Liver (tissue), 10 donors: ENCODE measurements at places on chromosomes 12 and 14.
A peak's percentile ranks its signal among the peaks of the same experiment; 100 is the strongest.

DNA sequence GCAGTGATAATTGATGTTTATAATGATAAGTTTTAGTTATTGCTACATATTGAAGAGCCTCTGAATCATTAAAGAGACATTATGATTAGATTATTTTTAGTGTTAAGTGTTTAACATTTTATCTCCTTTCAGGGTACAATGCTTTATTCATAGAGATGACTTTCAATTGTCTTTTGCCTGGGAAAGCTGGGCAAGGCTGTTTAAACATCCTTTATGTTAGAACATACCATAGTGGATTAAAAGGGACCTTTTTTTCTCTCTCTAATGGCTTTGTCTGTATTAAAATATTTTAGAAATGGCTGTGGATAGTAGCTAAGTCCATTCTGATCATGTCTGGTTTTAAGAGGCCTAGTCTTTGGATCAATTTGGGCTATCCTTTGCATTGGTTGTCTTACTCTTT is 427.5 kb upstream of the MIS18BP1 start:
- H3K27ac ChIP-seq, result no peak overlapping the region
- H3K36me3 ChIP-seq, result no peaks in the 10 kb centered on the region
- no peaks in the 10 kb centered on the region for H3K27me3 ChIP-seq
- no peaks in the 10 kb centered on the region for H3K4me1 ChIP-seq
- H3K4me3 ChIP-seq, result no peak overlapping the region
- DNase-seq, result no peak

DNA sequence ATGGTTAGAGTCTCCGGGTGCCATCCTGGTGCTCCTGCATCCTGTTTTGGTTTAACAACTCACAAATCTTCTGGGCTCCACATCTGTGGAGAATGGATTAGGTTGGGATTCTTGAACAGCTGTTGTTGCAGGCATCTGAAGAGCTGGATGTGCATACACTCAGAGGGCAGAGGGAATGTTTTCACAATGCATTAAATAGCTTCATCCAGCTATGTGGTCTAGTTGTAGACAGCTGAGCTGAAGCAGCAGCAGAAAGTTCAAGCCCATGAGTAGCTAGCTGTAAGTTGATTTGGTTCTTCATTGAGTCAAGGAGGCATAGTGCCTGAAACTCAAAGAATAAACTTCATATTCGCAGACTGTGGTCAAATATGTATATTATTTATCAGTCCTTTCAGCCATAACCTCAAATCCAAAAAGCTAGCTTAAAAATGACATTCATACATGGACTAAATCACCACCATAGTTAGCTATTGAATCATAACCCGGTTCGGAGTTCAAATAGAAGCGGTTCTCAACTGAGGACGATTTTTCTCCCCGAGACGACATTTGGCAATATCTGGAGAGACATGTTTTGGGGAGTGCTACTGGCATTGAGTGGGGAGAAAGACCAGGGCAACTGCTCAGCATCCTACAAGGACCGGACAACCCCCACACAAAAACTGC is 858 bp upstream of the ANKRD13A start:
- H3K36me3 ChIP-seq, result peaks cover 4% of the 10 kb centered on the region
- H3K4me3 ChIP-seq, result peak overlapping the region; percentile 86
- H3K27ac ChIP-seq, result peak overlapping the region; percentile 95

GRCh38 chr12:57049890-57050289 is at the start of gene MYO1A:
Gene MYO1A, minus strand, starts transcription at chr12:57050129. Its CDS starts 1,806 bp downstream, at chr12:57048323.
- H3K27ac ChIP-seq, result no peak within 1 kb of the TSS
- DNase-seq, result no peak
- H3K4me3 ChIP-seq, result no peak within 1 kb of the TSS
- no peaks in the 10 kb centered on the region for H3K36me3 ChIP-seq
- no peaks in the 10 kb centered on the region for H3K4me1 ChIP-seq

- no peak for DNase-seq
- no peaks in the 10 kb centered on the region for H3K27me3 ChIP-seq
- H3K4me1 ChIP-seq, result no peaks in the 10 kb centered on the region
- H3K4me3 ChIP-seq, result no peak overlapping the region
Measured at GRCh38 chr14:61462566-61463193, 141.3 kb downstream of the PRKCH start.

DNA sequence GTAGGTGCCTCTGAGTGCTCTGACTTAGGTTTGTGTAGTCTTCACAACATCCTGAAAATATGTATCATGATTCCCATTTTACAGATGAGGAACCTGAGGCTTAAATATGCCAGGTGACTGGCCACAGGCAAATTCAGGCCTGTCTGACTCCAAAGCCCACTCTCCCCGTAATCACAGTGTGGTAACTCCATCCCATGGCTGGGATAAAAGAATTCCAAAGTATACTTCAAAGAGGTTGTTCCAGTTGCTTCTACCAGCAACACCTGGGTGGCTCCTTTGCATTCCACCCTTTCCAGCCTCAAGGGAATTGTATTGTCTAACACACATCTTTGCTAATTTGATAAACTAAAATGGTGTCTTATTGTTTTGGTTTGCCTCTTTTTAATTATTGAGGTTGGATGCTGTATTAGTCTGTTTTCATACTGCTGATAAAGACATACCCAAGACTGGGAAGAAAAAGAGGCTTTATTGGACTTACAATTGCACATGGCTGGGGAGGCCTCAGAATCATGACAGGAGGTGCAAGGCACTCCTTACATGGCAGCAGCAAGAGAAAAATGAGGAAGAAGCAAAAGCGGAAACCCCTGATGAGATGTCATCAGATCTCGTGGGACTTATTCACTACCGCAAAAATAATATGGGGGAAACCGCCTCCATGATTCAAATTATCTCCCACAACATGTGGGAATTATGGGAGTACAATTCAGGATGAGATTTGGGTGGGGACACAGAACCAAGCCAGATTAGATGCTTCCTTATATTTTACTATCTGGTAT is 9.9 kb upstream of the CHST11 start:
- H3K36me3 ChIP-seq, result no peaks in the 10 kb centered on the region
- no peaks in the 10 kb centered on the region for H3K4me1 ChIP-seq
- no peak overlapping the region for H3K27ac ChIP-seq
- no peak overlapping the region for H3K4me3 ChIP-seq

DNA sequence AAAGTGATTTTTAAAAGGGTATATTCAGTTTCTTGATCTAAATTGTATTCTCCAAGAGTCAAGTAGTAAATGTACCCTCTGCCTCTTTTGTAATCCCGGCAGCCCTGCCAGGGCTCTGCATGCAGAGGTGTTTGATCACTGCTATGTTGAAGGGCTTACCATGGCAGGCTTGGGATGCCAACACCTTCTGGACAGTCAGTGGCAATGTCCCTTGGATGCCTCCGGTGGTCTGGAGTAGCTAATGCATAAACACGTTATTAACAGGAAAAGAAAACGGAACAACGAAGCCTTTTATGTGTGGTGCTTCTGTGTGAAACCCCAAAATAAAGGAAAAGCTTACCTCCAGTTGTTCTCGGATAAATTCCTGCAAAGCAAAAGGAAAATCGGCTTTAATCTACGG is 19.9 kb downstream of the EIF2B2 start:
- no peak overlapping the region for H3K4me3 ChIP-seq
- H3K27ac ChIP-seq, result no peak overlapping the region
- DNase-seq, result no peak
- no peaks in the 10 kb centered on the region for H3K4me1 ChIP-seq
- H3K36me3 ChIP-seq, result peaks cover 17% of the 10 kb centered on the region
- H3K27me3 ChIP-seq, result no peaks in the 10 kb centered on the region

- H3K4me3 ChIP-seq, result no peak overlapping the region
- peak; percentile 51 for DNase-seq
- H3K36me3 ChIP-seq, result no peaks in the 10 kb centered on the region
- H3K4me1 ChIP-seq, result no peaks in the 10 kb centered on the region
- no peak overlapping the region for H3K27ac ChIP-seq
Measured at GRCh38 chr12:113980537-113981337, 14.6 kb upstream of the RBM19 start.

GRCh38 chr12:85448548-85449139 is 168.6 kb downstream of the ALX1 start:
- no peaks in the 10 kb centered on the region for H3K4me1 ChIP-seq
- no peak overlapping the region for H3K4me3 ChIP-seq
- DNase-seq, result no peak
- H3K27me3 ChIP-seq, result no peaks in the 10 kb centered on the region
- no peak overlapping the region for H3K27ac ChIP-seq
- no peaks in the 10 kb centered on the region for H3K36me3 ChIP-seq

- no peak overlapping the region for H3K4me3 ChIP-seq
- DNase-seq, result no peak
- no peaks in the 10 kb centered on the region for H3K36me3 ChIP-seq
- H3K27me3 ChIP-seq, result no peaks in the 10 kb centered on the region
- no peak overlapping the region for H3K27ac ChIP-seq
Measured at GRCh38 chr12:46547421-46548354, 175.1 kb upstream of the SLC38A2 start.

GRCh38 chr14:94665121-94665520 is 52.9 kb downstream of the SERPINA3 start:
- no peaks in the 10 kb centered on the region for H3K27me3 ChIP-seq
- H3K27ac ChIP-seq, result no peak overlapping the region
- H3K36me3 ChIP-seq, result no peaks in the 10 kb centered on the region
- peak; percentile 8 for DNase-seq

GRCh38 chr14:60349663-60350365 is 100.8 kb downstream of the PPM1A start:
- H3K27ac ChIP-seq, result no peak overlapping the region
- DNase-seq, result no peak
- H3K36me3 ChIP-seq, result no peaks in the 10 kb centered on the region
- H3K4me3 ChIP-seq, result no peak overlapping the region

GRCh38 chr12:130545475-130545874 is 170.6 kb downstream of the RIMBP2 start:
- H3K27me3 ChIP-seq, result no peaks in the 10 kb centered on the region
- no peaks in the 10 kb centered on the region for H3K36me3 ChIP-seq
- H3K27ac ChIP-seq, result no peak overlapping the region
- no peaks in the 10 kb centered on the region for H3K4me1 ChIP-seq

- DNase-seq, result peak; percentile 73
- H3K4me3 ChIP-seq, result no peak overlapping the region
- H3K27me3 ChIP-seq, result no peaks in the 10 kb centered on the region
- no peaks in the 10 kb centered on the region for H3K36me3 ChIP-seq
- no peak overlapping the region for H3K27ac ChIP-seq
Measured at GRCh38 chr12:7638760-7639555, 26.8 kb downstream of the APOBEC1 start.

DNA sequence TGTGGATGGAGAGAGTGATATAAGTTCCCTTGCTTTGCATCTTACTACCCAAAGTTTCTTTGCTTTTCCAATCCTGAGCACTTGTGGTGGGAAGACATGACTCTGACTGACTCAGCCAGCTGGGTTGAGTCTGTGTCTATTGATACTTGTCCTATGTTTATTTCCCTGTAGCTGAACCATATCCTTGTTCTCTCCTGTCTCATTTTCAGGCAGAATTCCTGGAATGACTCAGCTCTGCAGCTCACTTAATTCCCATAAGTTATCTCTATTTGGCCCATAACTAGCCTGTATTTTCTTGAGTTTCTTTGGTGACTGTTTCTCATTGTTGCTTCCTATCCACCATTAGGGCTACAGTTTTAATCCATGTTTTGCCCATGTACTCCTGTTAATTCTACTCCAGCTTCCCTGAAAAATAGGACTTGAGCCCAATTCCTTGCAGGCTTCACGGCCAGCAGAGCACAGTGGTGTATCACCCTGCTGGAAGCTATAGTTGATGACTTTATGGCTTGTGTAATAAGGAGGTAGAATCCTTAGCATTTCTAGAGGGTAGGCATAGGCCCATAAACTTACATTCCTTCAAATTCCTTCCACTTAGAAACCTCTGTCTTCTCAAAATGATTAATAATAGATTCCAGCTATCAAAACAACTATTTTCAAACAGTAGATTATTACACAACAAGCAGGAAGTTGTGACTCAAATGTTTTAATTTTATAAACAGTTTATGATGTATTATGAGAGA is 183.1 kb downstream of the TMTC3 start:
- no peaks in the 10 kb centered on the region for H3K36me3 ChIP-seq
- H3K4me3 ChIP-seq, result no peak overlapping the region
- no peaks in the 10 kb centered on the region for H3K27me3 ChIP-seq
- DNase-seq, result no peak
- peak overlapping the region; percentile 60 for H3K27ac ChIP-seq

GRCh38 chr14:94330857-94331256 is 7.7 kb upstream of the SERPINA6 start:
- DNase-seq, result no peak
- no peaks in the 10 kb centered on the region for H3K27me3 ChIP-seq
- no peak overlapping the region for H3K4me3 ChIP-seq
- H3K27ac ChIP-seq, result peak overlapping the region; percentile 29
- no peaks in the 10 kb centered on the region for H3K36me3 ChIP-seq

DNA sequence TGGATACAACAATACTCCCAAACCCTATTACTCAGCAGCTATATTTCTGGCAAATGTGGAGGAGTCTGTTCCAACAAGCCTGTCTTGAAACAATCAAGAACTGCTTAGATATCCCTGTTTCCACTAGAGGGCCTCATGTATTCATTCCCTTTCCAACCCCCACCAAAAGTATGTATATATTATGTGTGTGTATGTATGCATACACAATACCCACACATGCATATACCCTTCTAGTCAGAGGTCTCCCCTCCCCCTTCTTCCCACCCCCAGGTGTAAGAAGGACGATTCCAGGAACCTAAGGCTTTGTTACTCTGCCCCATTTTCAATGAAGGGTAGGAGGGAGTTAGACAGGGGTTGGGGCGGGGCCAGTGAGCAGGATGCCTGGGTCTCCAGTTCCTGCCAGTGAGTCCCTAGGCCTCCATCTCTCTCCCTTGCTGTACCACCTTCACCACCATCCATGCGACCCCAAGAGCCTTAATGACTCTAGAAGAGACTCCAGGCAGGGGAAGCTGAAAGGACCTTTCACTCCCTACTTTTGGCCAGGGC is at the start of gene DGKA:
DGKA (plus strand) TSS at position 392 of the 546 bp plus-strand sequence. CDS start 5,342 bp downstream, outside the sequence.
- no peaks in the 10 kb centered on the region for H3K36me3 ChIP-seq
- H3K27me3 ChIP-seq, result no peaks in the 10 kb centered on the region
- H3K4me3 ChIP-seq, result peak within 1 kb of the TSS; percentile 36
- peak within 1 kb of the TSS; percentile 6 for H3K27ac ChIP-seq
- H3K4me1 ChIP-seq, result peaks cover 28% of the 10 kb centered on the region
- peak; percentile 46 for DNase-seq

GRCh38 chr14:75278422-75279152 is at the start of gene FOS:
Gene FOS, plus strand, starts transcription at chr14:75278828. Its CDS starts 155 bp downstream, at chr14:75278983.
- peak within 1 kb of the TSS; percentile 96 for H3K27ac ChIP-seq
- peak within 1 kb of the TSS; percentile 71 for H3K4me3 ChIP-seq
- H3K36me3 ChIP-seq, result peaks cover 10% of the 10 kb centered on the region

- no peaks in the 10 kb centered on the region for H3K4me1 ChIP-seq
- no peak overlapping the region for H3K4me3 ChIP-seq
- H3K27ac ChIP-seq, result no peak overlapping the region
- no peak for DNase-seq
Measured at GRCh38 chr12:58253663-58254062, 312.3 kb downstream of the ATP23 start.

DNA sequence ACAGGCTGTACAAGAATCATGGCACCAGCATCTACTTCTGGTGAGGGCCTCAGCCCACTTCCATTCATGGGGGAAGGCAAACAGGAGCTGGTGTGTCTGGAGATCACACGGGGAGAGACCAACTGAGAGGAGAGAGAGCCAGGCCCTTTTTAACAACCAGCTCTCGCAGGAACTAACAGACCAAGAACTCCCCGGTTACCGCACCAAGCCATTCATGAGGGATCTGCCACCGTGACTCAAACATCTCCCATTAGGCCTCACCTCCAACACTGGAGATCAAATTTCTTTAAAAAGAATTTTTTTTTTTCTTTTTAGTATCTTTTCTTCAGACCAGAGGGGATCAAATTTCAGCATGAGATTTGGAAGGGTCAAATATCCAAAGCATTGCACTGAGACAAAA is 16.7 kb upstream of the AQP2 start:
- H3K27ac ChIP-seq, result no peak overlapping the region
- no peaks in the 10 kb centered on the region for H3K27me3 ChIP-seq
- H3K4me3 ChIP-seq, result no peak overlapping the region
- DNase-seq, result no peak
- H3K36me3 ChIP-seq, result no peaks in the 10 kb centered on the region
- no peaks in the 10 kb centered on the region for H3K4me1 ChIP-seq
